ENCODE measurements at places on chromosomes 4 and X. TPM values are rescaled to one million over a fixed set of nuclear protein-coding genes. Genes with fewer than 3 reads are reported as not detected.

The UBL4A gene
- 63.5 TPM for total RNA-seq

DNA sequence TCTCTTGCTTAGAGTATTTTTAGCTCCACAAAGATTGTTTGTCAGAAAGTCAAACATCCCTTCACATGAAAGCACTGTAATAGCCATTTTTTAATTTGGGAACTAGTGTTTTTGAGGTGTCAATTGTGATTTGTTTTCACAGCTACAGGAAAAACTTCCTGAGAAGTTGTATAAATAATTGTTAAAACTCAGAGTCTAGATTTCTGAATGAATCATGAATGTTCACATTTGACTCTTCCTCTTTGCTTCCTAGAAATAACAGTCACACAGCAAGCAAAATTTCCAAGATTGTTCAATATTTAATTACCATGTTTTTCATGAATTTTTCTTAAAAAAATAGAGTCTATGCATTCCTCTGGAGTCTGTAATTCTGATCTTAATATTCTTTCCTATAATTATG is 156.9 kb upstream of the SLC7A11 start:
- H3K4me1 ChIP-seq = no peaks in the 10 kb centered on the region
- no peak for DNase-seq
- H3K4me3 ChIP-seq = no peak overlapping the region
- H3K27me3 ChIP-seq = peaks cover 2% of the 10 kb centered on the region
- no peak overlapping the region for H3K27ac ChIP-seq

GRCh38 chr4:2850966-2851798 is 7.5 kb downstream of the ADD1 start:
- H3K4me1 ChIP-seq = peaks cover 42% of the 10 kb centered on the region
- H3K36me3 ChIP-seq = peaks cover 21% of the 10 kb centered on the region
- no peak overlapping the region for H3K4me3 ChIP-seq
- no peak for DNase-seq

The EDNRA gene
- not detected for total RNA-seq

DNA sequence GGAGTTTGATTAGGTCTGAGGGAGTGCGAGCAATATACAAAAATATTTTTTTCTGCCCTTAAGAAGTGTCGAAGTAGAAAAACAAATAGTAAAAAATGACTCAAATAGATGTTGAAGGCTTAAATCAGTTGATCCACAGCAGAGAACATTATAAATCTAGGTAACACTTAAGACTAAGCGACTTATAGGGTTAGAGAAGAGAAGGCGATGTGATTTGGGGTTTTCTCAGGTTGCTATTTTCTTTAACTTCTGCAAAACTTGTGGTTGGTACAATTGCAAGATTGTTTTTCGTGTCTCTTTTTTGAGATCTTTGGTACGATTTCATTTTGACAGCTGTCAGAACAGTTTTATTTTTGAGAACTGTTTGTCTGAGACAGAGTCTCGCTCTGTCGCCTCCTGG is 1479.5 kb downstream of the PCDH7 start:
- H3K4me1 ChIP-seq = no peaks in the 10 kb centered on the region
- DNase-seq = no peak
- no peak overlapping the region for H3K4me3 ChIP-seq

GRCh38 chrX:48467281-48467761 is 2.7 kb downstream of the SLC38A5 start:
- no peak for DNase-seq
- peak overlapping the region; percentile 97 for H3K4me3 ChIP-seq
- peaks cover 30% of the 10 kb centered on the region for H3K4me1 ChIP-seq
- no peaks in the 10 kb centered on the region for H3K27me3 ChIP-seq
- H3K27ac ChIP-seq = peak overlapping the region; percentile 91

The UTP3 gene
- 52.8 TPM for total RNA-seq

- H3K4me1 ChIP-seq = no peaks in the 10 kb centered on the region
- no peak for DNase-seq
- H3K27ac ChIP-seq = no peak overlapping the region
These were observed 870 bp downstream of the PDZD4 start for GRCh38 chrX:153829549-153829798.

DNA sequence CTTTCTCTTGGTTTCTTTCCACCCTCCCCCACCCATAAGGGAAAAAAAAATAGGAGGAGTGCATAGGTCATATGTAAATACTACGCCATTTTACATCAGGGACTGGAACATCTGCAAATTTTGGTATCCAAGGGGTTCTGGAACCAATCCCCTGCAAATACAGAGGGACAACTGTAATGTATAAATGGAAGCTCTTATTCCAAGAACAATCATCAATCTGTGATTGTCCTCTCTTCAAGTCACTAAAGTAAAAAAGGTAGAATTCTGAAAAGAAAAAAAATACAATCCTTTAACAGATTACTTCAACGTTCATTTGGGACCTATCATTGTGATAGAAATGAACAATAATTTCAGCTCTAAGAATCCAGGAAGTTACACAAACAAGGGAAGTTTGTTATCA is 13.6 kb downstream of the PPA2 start:
- H3K4me3 ChIP-seq = no peak overlapping the region
- no peak for DNase-seq
- peaks cover 22% of the 10 kb centered on the region for H3K4me1 ChIP-seq
- no peak overlapping the region for H3K27ac ChIP-seq
- no peaks in the 10 kb centered on the region for H3K27me3 ChIP-seq
- H3K36me3 ChIP-seq = peaks cover 35% of the 10 kb centered on the region

GRCh38 chr4:168634276-168634802 is 137.5 kb downstream of the PALLD start:
- H3K4me3 ChIP-seq = no peak overlapping the region
- peaks cover 16% of the 10 kb centered on the region for H3K4me1 ChIP-seq
- H3K36me3 ChIP-seq = no peaks in the 10 kb centered on the region
- H3K27ac ChIP-seq = no peak overlapping the region

The CXCL3 gene
- 0.18 TPM for total RNA-seq

The TMSB15C gene
- 4.3 TPM for total RNA-seq

Data from activated T-helper 1 cell treated with anti-CD3 and anti-CD28 coated beads, Interleukin-12 subunit alpha, Interleukin-12 subunit beta, Interleukin-2, Interleukin-4 antibody, amounts not matched to agents 30 ng/mL and 10 ng/mL and 1 ng/mL, durations not matched to agents 14 hours and 24 hours and 36 hours (primary cell).